ENCODE measurements at places on chromosomes 7 and 10.

- no peak for DNase-seq
Observed at GRCh38 chr10:96513305-96513697, 425 bp downstream of the TLL2 start.

DNA sequence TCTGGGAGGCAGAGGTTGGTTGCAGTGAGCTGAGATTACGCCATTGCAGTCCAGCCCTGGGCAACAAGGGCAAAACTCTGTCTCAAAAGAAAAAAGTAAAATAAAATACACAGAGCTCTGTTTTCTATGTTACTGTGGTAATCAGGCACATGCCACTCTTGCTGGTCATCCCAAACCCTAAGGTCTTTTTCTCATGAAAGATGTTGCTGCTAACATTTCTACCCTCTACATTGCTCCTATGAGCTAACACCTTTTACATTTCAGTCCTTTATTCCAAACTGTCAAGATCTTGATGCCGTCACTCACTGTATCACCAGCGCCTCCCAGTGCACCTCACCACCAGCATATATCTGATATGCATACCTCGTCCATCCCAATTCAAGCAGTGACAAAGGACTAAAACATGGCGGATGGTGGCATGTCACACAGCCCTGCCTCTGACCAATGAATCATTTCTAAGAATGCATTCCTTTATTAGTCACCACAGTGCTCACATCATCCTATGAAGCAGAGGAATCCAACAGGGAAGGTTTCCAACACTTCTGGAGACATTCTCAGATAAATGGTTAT, 4.3 kb downstream of the DAGLB start:
- no peak for DNase-seq

- no peak for DNase-seq
Observed at GRCh38 chr10:51700228-51700817, 928 bp upstream of the CSTF2T start.

GRCh38 chr10:118278649-118279048, 63.5 kb downstream of the FAM204A start:
- DNase-seq = no peak

DNA sequence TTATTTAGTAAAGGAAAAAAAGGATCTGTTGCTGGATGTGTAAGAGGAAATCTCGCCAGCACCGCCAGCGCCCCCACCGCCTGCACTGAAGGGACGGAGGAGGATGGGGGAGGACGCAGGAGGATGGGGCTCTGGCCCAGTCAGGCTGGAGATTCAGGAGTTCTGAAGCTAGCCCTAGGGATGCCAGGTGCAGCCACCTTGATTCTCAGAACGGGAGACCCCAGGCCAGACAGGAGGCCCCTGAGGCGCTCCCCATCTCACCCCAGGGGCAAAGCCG, 1.3 kb downstream of the CAMK2B start:
- DNase-seq = no peak

DNA sequence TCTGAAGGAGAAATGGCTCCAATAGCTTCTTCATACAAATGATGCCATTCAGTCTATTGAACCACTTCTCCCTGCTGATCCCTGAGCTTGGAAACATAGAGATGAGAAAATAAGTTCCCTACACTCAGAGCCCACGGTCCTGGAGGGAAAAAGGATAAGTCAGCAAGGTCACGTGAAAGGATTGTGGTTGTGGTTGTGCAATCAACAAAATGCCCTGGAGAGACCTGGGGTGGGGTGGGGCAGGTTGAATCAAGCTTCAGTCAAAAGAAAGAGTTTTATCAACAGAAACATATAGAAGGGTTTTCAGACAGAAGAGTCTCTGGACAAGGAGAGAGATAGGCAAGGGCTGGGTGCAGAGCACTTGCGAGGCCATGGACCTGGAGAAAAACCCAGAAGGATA, 30.1 kb downstream of the C10orf90 start:
- DNase-seq = no peak

GRCh38 chr10:67050415-67050814, 124.6 kb downstream of the LRRTM3 start:
- no peak for DNase-seq
